Astrocyte (in vitro differentiated cells and primary cell): ENCODE measurements at places on chromosomes 12 and 14. TPM values are rescaled to one million over a fixed set of nuclear protein-coding genes. Genes with fewer than 3 reads are reported as not detected.

- DNase-seq, result no peak
- H3K27me3 ChIP-seq, result no peaks in the 10 kb centered on the region
- H3K4me1 ChIP-seq, result peaks cover 6% of the 10 kb centered on the region
- no peaks in the 10 kb centered on the region for H3K36me3 ChIP-seq
- H3K27ac ChIP-seq, result no peak overlapping the region
These were observed 10.1 kb upstream of the SPATS2 start for GRCh38 chr12:49357103-49357678.

GPR68 gene
- total RNA-seq, result 0.38 and 0.50 TPM in 2 replicates

DNA sequence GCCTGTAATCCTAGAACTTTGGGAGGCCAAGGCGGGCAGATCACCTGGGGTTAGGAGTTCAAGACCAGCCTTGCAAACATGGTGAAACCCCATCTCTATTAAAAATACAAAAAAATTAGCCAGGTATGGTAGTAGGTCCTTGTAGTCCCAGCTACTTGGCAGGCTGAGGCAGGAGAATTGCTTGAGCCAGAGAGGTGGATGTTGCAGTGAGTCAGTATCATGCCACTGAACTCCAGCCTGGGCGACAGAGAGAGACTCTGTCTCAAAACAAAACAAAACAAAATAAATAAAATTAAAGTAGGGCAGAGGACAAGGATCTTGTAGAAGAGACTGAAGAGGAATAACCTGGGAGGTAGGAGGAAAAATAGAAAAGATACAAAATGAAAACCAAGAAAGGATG lies 45.5 kb upstream of the GUCY2C start:
- no peak overlapping the region for H3K4me3 ChIP-seq
- no peaks in the 10 kb centered on the region for H3K27me3 ChIP-seq
- DNase-seq, result no peak
- H3K4me1 ChIP-seq, result no peaks in the 10 kb centered on the region
- no peak overlapping the region for H3K27ac ChIP-seq
- H3K36me3 ChIP-seq, result no peaks in the 10 kb centered on the region

AMN gene
- 2.0 and 3.4 TPM in 2 replicates for total RNA-seq

DNA sequence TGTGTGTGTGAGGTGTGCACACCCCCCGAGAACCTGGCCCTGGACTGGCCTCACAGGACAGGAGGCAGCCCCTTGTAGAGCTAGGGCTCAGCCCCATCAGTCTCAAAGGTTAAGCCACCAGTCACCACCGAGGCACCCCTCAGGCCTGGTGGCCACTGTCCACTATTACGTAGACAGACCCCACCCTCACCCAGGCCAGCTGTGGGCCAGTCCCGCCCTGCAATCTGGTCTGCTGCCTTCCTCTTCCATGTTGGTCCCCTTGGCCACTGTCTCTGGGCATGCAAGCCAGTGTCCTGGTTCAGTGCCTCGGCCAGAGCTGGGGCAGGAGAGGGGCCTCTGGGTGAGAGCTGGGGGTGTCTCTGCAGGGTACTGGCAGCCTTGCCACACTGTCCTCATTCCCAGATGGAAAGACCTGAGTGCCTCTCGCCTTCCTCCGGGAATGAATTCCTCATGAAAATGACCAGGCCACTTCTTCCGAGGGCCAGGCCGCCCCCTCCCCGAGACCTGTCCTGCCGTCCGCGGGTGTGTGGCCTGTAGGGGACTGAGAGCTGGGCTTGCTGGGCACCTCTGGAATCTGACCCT lies 897 bp upstream of the TEX22 start:
- H3K4me1 ChIP-seq, result peaks cover 11% of the 10 kb centered on the region
- no peaks in the 10 kb centered on the region for H3K36me3 ChIP-seq
- no peaks in the 10 kb centered on the region for H3K27me3 ChIP-seq
- H3K4me3 ChIP-seq, result no peak overlapping the region
- no peak for DNase-seq
